ENCODE measurements at places on chromosomes 1 and 21.

DNA sequence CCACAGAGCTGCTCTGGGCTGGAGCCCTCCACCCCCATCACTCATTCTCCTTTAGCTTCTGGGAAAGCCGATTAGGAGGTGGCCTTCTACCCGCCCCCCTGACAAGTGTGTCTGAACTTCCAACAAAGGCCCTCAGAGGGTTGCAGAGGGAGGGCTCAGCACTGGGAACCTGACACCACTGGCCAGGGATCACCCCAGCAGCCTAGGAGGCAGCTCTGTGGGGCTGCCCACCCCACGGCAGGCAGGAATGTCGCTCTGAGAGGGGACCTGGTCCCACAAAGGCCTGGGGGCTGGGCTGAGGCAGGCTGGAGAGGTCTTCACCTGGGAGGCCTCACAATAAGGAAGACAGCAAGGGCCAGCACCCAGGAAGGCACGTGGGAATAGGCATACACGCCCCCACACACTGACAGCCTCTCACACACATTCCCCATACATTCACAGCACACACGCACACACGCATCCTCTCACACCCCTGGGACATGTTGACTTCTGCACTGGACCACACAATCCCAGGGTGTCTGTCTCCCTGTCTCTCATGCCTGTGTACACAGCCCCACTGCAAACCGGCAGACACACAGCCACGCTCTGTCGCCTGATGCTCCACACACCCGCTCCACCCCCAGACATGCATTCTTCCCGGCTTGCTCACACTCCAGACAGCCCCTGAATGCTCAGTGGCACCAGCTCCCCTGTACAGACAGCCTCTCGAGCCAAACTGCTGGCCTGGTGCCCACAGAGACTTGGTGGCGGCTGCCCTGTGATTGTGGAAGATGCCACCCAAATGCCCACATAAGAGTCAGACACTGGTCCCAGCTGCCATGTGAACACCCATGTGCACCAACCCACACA is 30.7 kb downstream of the DMBX1 start:
- no peak for DNase-seq

DNA sequence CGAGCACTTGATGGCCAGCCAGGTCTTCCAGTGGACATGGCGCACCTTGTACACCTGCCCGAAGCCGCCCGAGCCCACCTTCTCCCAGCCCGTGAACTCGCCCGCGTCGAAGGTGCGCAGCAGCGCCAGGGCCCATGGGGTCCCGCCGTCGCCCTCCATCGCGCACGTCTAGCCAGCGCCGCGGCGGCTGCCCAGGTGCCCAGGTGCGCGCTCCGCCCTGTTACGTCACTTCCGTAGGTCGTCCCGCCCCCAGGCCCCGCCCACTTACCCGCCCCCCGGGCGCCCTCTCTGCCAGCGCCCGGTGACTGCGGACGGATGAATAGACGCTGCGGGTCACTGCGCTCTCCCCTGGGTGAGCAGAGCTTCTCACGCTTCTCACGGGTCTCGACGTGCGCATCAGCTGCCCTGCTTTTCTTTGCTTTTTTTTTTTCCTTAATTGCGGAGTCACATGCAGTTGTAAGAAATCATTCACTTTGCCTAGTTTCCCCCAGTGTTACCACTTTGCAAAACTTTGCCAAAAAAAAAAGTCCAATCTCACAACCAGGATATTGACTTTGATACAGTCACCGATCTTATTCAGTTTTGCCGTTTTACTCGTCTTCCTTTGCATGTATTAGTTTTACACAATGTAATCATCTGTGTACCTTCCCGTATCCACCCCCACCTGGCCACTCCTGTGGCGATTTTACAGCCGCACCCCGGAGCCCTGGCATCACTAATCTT is at the start of gene RIPK4:
Gene RIPK4, minus strand, starts transcription at position 170 of the 723 bp plus-strand sequence. Its CDS starts 11 bp downstream, at position 159.
- DNase-seq = no peak

DNA sequence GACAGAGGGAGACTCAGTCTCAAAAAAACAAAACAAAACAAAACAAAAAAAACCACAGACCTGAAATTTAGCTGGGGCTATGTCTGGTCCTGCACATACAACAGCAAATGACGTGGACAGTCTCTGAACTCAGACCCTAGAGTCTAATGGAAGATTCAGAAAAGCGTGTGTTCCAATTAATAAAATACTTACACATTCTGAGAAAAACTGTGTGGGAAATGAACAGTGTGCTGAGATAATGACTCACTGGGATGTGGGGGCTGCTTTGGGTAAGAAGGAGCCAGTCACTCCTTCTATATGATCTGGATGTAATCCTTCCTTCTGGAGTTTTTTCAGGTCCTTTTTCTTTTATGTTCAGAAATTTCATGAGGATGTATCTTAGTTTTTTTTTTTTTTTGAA is 29.4 kb downstream of the CLDN14 start:
- DNase-seq = no peak

DNA sequence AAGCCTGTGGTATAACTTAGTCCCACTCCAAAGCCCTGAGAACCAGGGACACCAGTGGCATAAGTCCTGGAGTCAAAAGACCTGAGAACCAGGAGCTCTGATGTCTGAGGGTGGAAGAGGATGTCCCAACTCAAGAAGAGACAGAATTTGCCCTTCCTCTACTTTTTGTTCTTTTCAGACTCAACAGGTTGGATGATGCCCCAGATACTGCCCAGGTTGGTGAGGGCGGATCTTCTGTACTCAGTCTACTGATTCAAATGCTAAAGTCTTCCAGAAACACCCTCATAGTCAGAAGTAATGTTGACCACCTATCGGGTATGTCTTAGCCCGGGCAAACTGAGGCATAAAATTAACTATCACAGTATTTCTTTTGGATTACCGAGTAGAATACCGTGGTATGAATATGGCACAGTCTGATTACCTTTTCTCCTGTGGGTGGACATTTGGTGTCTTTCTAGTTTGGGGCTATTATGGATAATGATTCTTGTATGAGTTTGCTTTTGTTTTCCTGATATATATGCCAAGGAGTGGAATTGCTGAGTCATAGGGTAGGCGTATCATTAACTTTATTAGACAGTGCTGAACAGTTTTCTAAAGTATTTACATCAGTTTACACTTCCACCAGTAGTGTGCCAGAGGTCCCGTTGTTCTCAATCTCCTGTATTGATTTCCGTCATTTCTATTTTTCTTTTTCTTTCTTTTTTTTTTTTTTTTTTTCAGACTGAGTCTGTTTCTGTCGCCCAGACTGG is 3.2 kb upstream of the CHAF1B start:
- DNase-seq = no peak

GRCh38 chr1:205279986-205280385 is 41.6 kb downstream of the NUAK2 start:
- DNase-seq = no peak

GRCh38 chr1:200888349-200888838 is 6.3 kb upstream of the INAVA start:
- no peak for DNase-seq

- no peak for DNase-seq
Measured at GRCh38 chr1:9388335-9389180, 95.9 kb downstream of the SPSB1 start.

Data from heart left ventricle (tissue), 16 donors.